ENCODE measurements at places on chromosomes 2 and 18.

- DNase-seq, result no peak
Observed at GRCh38 chr2:27282892-27283291, 663 bp downstream of the TRIM54 start.

- DNase-seq, result no peak
Observed at GRCh38 chr2:68839260-68839833, 31.9 kb downstream of the BMP10 start.

DNA sequence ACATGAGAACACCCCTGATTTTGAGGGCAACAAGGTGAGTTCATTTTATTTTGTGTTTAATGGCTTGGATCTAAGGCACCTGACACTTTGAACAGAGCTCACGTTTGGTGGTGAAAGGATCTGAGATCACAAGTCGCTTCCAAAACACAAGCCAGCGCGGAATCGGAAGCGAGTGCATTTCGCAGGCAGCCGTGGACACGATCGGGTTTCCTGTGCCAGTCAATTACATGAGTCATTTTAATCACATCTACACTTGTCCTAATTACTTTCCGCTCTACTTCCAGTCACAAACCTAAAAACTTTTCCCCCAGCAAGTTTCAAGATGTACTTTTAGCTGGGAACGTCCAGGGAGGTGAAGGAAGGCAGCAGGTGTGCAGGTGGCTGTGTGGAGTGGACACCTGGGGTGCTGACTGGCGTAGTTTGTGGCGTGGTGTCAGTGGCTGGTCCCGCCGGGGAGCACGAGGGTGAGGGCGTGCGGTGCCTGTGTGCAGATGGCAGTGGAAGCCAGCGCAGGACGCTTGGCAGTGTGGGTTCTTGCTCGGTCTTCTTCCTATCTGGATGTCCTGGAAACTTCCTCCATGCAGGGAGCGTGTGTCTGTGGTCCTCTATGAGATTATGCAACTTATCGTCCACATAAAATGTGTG is 75.6 kb downstream of the DCDC2C start:
- no peak for DNase-seq

GRCh38 chr2:85999061-85999831 is 106.4 kb downstream of the POLR1A start:
- no peak for DNase-seq

DNA sequence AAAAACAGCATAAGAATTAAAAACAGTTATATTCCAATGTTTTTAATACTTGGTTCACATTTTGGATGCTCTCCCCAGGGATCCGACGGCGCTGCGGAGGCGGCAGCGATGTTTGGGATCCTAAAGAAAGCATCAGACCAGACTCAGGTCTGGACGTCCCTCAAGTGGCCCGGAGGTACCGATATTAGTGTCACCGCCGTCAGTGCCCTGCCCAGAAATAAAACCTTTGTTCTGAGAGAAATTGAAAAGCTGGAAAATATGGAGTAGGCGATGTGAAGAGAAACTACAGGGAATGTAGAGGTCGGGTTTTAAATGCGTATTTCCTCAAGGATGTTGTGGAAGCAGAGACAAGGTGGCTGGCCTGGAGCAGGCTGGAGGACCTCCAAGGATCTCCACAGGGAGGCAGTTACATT is 683 bp upstream of the TBC1D8 start:
- DNase-seq, result no peak

- no peak for DNase-seq
Observed at GRCh38 chr18:59593291-59593717, 103.9 kb downstream of the CCBE1 start.

DNA sequence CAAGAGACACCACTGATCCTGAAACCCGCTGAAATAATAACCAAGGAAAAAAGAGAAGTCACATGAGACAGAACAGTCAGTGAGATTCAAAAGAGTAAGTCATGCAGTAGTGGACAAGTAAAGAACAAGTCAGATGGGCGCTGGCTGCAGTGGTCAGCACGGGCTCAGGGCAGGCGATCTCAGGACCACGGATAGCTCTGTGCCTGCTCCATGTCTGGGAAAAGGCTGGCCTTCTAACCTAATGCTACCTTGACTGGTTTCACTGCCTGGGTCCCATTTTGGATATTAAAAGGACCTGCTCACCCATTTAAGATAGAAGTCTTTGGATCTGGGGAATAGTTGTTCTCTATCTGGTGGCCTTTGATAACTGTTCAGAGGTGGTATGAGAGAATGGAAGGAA is 61.7 kb upstream of the LCLAT1 start:
- DNase-seq, result no peak

DNA sequence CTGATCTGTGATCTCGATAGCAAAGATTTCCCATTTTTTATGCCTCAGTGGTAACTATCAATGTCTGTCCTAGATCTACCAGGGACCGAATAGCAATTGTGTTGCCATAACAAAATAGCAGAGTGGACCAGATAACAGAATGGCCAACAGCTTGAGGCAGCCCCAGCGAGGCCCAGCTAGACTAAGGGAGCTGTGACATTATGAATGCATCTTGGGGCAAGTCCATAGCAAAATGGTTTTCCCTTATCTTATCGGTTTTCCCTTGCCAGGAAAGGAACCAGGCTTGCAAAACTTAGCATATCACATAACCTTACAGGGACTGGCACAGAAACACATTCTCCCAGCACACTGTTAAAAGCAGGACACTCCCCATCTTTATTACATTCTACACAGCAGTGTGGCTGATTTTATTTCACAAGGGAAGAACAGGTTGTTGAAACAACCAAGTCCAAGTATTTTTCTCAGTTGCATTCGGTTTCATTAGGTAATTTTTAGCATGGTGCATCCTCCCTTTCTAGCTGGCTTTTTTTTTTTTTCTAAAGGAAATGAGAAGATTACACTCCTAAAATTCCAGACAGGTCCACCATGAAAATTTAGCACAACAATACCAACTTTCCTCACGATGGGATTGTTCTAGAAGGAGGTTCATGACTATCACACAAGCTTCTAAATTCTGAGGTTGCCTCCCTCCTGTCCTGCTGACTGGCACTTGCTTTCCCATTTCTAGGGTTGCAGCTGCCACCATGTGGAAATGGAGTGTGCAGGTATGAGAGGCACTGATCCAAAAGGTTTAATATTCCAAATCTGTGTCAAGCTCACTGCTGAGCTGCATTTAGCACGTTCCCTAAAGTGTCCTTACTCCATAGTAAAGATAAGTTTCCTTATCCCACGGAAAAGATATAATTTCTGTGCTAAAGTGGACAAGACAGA is 97.0 kb upstream of the SLC35G4 start:
- DNase-seq, result no peak

DNA sequence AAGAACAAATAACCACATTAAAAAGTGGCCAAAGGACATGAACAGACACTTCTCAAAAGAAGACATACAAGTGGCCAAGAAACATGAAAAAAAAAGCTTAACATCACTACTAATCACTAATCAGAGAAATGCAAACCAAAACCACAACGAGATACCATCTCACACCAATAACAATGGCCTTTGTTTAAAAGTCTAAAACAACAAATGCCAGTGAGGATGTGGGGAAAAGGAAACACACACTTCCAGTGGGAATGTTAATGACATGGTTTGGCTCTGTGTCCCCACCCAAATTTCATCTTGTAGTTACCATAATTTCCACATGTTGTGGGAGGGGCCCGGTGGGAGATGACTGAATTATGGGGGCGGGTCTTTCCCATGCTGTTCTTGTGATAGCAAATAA is 147.1 kb downstream of the GALNT1 start:
- no peak for DNase-seq

DNA sequence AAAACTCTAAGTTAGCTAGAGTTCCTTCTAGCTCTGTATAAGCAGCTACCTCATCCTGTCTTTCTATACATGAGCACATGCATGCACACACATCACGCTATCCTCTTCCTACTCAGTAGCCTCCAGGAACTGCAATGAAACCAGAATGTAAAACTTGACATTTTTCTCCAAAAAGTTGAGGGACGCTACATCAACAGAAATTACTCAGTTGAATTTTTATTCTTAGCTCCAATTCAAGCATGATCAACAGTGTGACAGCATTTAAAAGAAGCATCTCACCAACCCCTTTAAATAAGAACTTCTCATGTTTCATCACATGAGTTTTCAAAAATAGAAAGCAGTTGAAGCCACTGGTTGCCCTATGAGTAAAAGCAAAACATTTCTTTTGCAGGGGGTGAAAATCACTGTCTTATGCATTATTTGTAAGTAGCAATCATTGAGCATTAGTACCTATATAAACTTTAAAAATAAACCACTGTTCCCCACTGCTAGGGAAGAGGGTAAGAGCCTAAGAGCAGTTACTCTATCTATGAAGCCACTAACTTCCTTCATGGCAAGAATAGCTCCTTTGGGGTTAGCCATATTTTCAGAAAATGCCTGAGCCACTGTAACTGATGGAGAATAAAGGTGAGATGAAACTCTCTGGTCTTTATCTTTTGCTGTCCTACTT is 77.9 kb upstream of the ARL5A start:
- DNase-seq, result no peak

GRCh38 chr2:96114903-96115581 is 1.3 kb downstream of the ADRA2B start:
- no peak for DNase-seq

DNA sequence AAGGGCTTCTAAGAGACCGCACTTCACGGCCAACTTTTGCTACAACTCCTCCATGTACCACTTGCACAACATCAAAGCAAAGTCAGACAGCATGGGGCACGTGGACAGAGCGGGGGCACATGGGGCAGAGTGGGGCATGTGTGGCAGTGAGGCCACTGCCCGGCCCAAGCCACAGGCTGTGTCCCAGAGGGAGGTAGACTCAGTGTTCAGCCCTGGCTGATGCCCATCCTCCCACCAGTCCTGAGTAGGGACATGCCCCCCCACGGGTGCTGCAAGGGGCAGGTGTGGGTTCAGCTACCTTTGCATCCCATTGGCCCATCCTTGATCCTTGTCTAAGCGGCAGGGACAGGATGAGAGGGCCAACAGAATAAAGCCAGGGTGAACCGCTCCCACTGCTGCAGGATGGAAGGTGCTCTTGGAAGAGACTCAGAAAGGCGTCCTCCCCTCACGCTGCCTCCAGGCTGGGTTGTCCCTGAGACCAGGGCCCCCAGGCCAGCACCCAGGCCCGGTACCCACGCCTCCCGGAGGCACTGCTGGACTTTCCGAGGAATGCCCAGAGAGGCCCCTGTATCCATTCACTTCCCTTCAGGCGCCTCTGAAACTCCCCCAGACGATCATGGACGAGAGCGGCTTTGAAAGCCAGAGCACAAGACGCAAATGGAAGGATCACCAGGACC is 218.2 kb downstream of the NDUFA10 start:
- no peak for DNase-seq

DNA sequence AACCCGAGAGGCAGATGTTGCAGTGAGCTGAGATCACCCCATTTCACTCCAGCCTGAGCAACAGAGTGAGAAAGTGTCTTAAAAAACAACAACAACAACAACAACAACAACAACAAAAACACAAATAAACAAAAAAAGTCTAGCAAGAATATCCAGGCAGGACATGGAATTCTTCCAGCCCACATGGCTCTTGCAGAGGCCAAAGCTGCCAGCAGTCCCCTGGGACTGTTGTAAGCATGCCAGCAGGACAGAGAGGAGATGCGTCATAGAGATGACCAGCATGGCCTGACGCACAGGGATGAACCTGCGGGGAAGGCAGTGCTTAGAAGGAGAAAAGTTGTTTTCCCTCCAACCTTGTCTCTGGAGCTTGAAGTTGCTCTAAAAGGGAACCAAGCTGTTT is 182.3 kb upstream of the PGAP1 start:
- DNase-seq, result peak; percentile 58

DNA sequence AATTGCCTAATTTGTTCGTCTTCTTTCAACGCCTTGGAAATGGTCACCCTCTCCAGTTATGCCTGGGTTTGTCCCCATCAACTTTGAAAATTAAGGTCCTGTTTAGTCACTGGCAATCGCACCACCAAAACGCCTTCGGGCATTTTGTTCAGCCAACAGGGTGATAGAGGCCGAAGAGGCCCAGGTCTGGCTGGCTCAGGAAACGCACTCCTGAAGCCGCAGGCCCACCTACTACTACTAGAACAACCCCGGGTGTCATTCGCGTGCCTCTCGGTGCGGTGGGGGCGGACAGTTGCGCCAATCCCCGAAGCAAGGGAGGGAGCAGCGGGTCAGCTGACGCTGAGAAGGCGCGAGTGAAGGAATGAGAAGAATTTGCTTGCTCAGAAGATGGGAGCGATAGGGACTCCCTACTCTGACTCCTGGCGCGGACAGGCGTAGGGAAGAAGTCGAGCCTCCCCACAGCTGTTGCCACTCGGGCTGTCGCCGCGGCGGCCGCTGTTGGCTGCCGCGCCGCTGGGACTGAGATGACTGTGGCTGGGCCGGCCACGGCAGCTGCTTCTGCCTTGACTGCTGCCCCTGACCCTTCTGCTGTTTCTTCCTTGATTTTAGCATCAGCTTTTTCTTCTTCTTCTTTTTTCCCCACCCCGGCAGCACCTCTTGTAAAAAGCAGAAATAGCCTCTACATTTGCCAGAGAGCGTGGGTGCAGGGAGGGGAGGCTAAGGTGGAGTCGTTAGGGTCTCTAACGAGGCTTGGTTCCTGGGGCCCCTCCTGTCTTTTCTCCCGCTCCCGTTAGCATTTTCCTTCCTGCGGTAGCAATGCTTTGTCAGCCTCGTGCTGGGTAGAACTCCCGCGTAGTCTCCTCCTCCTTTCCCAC is 387.6 kb downstream of the FIGN start:
- DNase-seq, result peak; percentile 32
